RCC 7860 (cell line): ENCODE measurements at places on chromosomes 1 and 21.
A peak's percentile ranks its signal among the peaks of the same experiment; 100 is the strongest.

GRCh38 chr1:21118167-21118566 lies 58.5 kb downstream of the EIF4G3 start:
- DNase-seq, result no peak

- no peak for DNase-seq
Measured at GRCh38 chr1:204997591-204998355, 45.2 kb upstream of the CNTN2 start.

DNA sequence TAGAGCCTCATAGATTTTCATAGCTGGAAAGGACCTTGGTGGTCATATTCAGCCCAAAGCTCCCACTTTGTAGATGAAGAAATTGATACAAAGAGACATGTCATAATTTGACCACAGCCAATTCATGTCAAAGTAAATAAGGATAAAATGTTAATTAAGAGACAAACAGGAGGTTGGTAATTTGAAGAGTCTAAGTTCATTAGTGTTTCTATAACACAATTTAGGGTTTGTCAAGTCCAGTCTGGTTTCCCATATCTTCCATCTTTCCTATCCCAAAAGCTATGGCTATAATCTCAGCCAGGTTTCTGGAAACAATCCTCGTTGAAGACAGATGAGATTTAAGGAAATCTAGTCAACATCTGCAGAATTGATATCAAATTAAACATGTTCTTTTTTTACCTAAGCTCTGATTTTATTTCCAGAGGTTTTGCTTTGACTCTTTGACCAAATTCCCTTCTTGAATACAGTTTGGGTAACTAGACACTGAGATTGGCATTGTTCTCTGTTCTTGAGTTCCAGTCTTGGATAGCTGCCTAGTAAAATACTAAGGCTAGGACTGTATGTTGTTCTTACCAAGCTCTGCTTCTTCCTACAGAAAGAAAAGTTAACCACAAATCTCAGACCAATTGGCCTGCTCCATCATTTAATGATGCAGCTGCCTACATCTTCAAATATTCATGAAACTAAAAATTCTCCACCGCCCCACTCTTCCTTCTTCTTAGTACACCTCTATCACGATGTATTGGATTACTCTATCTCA lies 62.0 kb downstream of the SLC44A5 start:
- DNase-seq, result no peak

DNA sequence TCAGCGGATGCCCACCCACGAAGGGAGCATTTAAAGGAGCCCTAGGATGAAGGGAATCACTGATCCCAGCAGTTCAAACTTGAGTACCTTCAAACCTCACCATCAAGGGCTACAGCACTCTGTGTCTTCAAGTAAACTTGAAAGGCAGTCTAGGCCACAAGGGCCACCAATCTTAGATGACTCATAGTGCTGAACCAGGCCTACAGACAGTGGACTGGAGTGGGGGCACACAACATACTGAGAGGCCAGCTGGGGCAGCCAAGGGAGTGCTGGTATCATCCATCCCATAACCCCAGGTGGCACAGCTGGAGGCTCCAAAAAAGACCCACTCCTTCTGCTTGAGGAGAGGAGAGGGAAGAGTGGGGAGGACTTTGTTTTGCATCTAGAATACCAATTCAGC lies 345.4 kb downstream of the DUSP10 start:
- no peak for DNase-seq

DNA sequence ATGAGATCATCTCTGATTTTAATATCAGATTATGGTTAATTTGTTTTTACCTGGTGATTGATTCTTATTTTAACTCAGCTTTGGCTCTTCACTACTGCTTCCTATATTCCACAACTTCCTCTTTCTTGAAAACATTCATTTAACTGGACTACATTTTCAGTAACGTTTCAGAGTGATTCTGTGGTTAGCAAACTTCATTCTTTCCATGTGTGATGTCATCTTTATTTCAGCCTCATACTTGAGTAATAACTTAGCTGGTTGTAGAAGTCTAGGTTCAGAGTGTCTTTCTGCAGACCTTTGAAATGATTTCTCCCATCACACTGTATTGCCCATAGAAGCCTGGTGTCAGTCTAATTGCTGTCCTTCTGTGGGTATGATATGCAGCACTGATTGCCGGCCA lies 36.0 kb upstream of the SLC35F3 start:
- DNase-seq, result peak; percentile 45

DNA sequence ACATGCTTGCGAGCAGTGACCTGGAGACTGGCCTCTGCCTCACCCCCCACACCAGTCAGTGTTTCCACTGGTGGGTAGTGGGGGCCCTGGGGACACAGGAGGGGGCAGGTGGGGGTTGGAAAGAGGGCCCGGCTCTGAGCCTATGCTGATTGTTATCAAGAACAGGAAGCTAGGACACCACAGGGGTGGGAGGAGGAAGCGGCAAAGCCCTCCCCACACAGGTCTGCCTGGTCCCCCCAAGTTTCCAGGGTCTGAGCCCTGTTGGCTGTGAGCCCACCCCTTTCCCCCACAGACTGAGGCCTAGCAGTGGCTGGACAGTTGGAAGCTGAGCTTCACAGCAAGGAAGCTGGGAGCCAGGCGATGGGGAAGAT lies 1.6 kb upstream of the PTPN7 start:
- DNase-seq, result no peak

DNA sequence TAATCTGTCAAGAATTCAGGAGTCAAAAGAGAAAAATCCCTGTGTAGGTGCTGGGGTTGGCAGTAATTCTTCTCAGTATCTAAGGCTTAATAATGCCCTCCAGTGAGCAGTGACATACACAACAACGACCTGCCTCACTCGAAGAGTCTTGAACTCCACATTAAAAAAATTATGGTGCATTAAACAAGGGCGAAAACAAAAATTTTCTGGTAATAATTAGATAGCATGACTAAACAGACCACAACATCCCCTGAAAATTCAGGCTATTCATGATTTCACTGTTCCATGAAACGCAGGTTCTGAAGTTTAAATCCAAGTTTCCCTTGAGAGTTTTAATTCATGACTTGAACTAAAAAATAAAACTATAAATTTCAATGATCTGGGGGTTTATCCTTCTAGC lies 5.1 kb downstream of the SRSF4 start:
- no peak for DNase-seq

- DNase-seq, result no peak
Measured at GRCh38 chr1:95730986-95731385, 497.0 kb downstream of the RWDD3 start.

DNA sequence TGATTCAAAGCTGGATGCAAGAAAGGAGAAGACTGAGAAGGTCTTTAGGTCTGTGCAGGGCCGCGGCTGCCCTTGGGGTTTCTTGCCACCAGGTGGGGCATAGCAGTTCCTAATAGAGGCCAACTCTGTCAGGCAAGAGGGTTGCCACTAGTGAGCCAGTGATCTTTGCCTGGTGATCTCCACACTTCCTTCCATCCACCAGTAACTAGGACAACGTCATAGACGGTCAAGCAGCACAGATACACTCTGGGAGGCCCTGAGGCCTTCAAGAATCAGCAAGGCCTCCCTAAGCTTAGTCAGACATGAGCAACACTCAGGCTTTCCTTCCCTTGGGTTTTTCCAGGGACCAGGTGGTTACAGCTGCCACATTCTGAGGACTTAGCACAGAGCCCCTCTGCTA lies 32.9 kb upstream of the ATP2B4 start:
- peak; percentile 82 for DNase-seq

- DNase-seq, result no peak
Measured at GRCh38 chr1:234214129-234214910, 158.9 kb upstream of the COA6 start.

GRCh38 chr1:66197785-66198184 lies 336.2 kb upstream of the SGIP1 start:
- DNase-seq, result no peak

- no peak for DNase-seq
Measured at GRCh38 chr1:88036345-88037014, 647.6 kb upstream of the PKN2 start.

- DNase-seq, result no peak
Measured at GRCh38 chr1:110475362-110476027, 24.5 kb downstream of the PROK1 start.

DNA sequence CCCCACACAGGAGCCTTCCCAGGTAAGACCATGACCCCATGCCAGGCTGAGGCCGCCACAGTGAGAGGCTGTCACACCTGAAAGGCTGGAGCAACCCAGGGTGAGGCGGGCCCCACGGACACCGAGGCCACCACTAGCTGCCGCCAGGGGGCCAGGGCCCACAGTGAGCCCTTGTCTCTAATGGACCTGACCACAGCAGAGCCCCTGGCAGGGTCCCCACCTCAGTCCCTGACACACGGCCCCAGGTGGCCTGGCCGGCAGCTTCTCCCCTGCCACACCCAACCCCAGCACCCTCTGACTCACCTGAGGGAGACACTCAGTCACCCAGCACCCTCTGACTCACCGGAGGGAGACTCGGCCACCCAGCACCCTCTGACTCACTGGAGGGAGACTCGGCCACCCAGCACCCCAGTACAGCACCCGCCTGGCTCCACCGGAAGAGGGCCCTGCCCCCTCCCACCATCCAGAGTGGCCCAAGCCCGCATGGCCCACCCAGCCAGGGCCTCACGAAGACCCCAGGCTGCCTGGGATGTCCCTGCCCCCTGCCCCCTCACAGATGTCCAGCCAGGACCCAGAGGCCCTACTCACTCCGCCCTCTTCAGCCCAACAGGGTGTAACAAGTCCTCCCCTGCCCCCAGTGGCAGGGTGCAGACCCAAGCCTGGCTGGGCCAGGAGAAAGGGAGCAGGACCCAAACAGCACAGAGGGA lies 4.4 kb downstream of the DVL1 start:
- DNase-seq, result peak; percentile 90

DNA sequence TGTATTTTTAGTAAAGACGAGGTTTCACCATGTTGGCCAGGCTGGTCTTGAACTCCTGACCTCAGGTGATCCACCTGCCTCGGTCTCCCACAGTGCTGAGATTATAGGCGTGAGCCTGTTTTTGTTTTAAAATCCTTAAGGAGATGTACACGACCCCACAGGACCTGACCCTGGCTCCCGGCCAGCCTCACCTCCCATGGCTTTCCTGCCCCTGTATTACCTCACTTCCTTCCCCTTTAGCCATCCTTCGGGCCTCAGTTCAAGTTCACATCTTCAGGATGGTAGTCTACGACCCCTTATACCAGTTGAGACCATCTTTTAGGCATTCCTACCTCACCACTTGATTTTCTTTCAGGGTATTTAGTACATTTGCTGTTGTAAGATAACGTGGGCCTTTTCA lies 36.3 kb downstream of the TCP10L start:
- DNase-seq, result no peak

DNA sequence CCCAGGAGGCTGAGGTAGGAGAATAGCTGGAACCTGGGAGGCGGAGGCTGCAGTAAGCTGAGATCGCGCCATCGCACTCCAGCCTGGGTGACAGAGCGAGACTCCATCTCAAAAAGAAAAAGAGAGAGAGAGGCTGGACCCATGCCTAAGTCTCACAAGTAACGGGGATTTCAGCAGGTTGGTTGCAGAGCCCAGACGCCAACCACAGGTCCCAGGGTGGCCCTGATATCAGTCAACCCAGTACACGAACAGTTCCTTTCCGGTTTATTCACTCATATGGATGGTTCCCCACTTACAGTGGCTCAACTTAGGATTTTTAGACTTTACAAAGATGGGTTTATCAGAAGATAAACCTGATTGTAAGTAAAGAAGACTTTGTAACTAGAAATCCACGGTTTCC lies 40.9 kb downstream of the CLSTN1 start:
- no peak for DNase-seq

GRCh38 chr1:204630132-204630905 lies 55.2 kb downstream of the LRRN2 start:
- no peak for DNase-seq

DNA sequence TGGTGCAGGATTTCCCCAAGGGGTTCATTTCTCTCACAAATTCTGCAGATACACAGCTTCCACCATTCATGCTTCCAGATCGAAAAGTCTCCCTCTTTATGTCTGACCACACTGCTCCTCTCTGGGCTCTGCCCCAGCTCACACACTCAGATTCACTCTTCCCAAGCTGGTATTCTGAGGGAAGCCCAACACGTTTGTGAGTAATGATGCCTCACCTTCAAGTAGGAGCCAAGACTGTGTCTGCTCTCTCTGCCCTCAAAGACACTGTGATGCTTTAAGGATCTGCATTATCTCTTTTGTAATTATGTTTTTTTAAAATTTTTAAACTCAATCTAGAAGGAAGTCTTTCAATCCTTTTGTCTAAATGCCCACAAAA lies 19.8 kb downstream of the PRAMEF11 start:
- DNase-seq, result no peak

GRCh38 chr1:59316497-59317128 lies 19.7 kb downstream of the FGGY start:
- DNase-seq, result no peak

DNA sequence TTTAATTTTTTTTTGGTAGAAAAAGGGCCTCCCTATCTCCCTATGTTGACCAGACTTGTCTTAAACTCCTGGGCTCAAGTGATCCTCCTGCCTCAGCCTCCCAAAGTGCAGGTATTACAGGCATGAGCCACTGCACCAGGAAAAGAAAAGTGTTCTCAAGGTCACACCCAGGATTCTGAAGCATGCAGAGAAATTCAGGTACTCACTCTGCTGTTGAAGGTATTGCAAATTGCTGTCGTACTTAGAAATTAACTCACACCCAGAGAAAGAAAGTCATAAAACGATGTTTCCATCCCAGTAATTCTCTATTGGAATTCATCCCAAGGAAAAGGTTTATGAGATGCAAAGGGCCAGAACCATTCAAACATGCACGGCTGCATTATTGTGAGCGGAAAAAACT lies 73.7 kb downstream of the DHRS3 start:
- DNase-seq, result no peak

DNA sequence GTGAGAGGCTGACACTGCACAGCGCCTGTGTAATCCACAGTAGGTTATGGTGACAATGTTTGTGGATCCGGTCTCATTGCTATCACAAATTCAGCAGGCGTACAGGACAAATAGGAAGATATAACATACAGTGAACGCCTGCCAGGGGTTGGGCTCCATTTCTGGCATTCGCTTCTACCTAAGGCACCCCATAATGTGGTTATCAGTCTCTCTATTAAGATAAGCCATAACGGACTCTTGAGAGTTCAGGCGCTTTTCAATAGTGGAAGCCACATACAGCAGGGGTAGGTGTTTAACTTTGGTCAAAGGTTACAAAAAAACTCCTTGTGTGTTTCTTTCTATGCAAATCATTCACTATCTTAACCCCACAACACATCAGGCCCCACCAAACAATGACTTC lies 72.8 kb downstream of the SIPA1L2 start:
- no peak for DNase-seq

DNA sequence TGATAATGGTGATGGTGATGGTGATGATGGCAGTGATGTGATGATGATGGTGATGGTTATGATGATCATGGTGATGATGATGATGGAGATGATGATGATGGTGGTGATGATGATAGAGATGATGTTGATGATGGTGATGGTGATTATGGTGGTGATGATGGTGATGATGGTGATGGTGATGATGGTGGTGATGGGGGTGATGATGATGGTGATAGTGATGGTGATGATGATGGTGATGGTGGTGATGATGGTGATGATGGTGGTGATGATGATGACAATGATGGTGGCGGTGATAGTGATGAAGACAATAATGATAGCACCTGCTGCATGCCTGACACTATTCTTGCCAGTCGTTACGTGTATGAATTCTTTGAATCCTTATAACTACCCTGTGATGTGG lies 317.9 kb upstream of the AJAP1 start:
- DNase-seq, result no peak
